Fibroblast of pulmonary artery (primary cell): ENCODE measurements at places on chromosomes 7 and 10.
A peak's percentile ranks its signal among the peaks of the same experiment; 100 is the strongest.

GRCh38 chr10:4467481-4467880 lies 358.5 kb upstream of the AKR1E2 start:
- DNase-seq: no peak

GRCh38 chr10:58412502-58412961 lies 27.3 kb downstream of the TFAM start:
- peak; percentile 31 for DNase-seq

DNA sequence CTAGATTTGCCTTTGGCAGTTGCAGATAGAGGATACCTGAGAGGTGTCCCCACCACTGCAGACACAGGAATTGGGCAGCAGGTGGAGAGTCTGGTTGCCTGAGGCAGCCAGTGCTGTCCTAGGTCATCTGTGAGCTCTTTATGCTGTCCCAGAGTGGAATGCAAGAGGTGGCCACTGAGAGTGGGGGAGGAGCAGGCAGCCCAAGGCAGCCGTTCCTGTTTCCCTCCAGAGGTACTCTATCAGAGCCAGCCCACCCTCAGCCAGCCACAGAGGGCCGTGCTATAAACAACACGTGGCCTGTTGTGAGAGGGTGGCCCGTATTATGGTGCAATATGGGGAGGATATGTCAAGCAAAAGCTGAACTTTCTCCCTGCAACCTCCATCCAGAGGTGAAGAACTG lies 8.5 kb downstream of the LRRC18 start:
- no peak for DNase-seq

GRCh38 chr10:29055101-29055500 lies 233.8 kb upstream of the LYZL1 start:
- DNase-seq: peak; percentile 24

GRCh38 chr7:98200364-98200763 lies 10.9 kb upstream of the BHLHA15 start:
- no peak for DNase-seq

GRCh38 chr10:99850021-99850766 lies 67.8 kb downstream of the ABCC2 start:
- DNase-seq: no peak

GRCh38 chr10:87764072-87764934 lies 53.7 kb downstream of the ATAD1 start:
- no peak for DNase-seq

GRCh38 chr10:125091891-125092290 lies 68.5 kb downstream of the CTBP2 start:
- no peak for DNase-seq

DNA sequence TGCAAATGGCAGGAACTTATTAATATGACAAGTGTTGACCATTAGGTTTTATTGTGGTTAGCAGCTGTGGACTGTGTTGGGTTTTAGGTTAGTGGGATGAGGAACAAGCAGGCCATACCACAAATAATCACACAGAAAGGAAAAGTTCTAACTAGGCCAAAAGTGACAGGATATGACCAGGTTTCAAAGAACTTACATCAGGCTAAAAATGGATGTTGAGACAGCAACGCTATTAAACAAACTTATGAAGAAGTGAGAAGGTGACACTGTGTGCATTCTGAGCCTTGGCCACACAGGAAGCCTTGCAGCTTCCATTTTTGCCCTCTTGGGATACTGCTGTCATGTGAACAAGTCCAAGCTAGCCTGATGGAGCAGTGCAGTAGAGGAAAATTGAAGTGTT lies 568.8 kb downstream of the HTR7 start:
- DNase-seq: peak; percentile 56

- DNase-seq: no peak
These were observed 80.6 kb downstream of the SNX10 start for GRCh38 chr7:26372249-26372648.

GRCh38 chr7:66950763-66951162 lies 29.7 kb downstream of the TMEM248 start:
- DNase-seq: peak; percentile 17

GRCh38 chr10:46229144-46229563 lies 57.6 kb upstream of the ANTXRL start:
- no peak for DNase-seq

DNA sequence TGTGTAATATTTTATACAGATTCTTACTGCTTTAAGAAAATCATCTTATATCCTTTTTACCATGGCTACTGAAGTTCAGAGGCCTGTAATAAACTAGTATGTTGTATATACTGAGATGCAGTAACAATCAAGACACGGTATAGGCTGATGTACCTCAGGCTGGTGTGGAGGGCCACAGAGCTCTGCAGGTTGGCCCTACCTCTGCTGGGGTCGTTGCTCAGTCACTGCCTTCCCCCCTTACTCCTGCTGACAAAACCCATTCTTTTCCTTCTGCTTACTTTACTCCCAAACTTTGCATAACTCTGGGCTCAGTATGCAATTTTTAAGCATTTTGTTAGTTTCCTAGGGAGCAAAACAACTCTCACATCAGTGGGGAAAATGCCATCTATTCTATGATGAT lies 200.1 kb upstream of the FOXP2 start:
- DNase-seq: no peak

DNA sequence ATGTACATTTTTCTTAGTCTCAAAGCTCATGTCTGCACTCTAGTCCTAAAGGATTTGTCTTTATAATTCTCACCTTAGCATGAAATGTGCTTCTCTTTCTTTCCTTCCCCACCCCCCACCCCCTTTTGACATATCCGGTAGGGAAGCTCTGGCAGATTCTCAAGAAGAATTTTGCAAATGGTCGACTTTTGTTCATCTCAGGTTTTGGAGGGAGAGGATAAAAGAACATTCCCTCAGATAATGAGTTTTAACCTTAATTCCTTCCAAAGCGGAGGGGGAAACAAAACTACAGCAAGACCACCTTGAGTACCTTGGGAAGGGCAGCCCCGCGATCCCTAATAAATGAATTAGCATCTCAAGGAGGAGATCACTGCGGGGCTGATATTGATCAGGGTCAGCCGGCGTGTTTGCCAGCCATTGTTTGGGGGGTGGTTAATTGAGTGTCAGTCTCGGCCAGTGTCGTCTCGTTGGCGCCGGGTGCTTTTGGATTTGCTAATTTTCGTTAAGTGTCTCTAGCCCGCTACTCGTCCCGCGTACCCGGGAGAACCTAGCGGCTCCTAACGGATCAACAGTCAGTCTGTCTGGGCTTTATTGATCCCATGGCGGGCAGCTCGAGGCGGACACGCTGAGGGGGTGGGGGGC lies 874 bp upstream of the BAMBI start:
- no peak for DNase-seq

DNA sequence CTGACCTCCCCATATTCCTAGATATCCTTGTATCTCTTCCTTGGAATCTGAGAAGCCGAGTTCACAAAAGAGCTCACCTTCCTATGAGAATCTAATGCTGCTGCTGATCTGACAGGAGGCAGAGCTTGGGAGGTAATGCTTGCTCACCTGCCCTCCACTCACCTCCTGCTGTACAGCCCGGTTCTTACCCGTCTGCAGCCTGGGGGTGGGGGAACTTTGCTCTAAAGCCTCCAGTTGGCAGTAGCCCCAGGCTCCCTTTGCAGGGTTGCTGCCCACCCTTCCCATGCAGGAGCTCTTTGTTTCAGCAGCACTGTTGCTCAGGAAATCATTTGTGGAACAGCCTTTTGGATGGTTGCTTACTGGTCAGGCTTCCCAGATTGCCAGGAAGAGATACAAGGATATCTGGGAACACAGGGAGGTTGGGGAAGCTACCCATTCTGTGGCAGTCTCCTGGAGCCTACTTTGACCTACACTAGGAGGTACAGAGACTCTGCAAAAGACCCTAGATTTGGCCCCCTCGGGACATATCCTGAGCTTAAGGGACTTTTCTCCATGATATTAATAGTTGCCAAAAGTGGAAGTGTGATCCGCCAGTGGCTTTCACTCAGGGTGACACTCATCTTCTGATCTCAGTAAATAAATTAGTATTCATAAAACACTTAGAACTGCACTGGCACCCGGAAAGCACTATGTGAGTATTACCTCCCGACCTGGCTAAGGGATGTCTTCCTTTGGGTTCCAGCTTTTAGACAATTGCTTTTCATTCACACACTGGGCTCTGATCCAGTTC lies 363.7 kb upstream of the PODXL start:
- no peak for DNase-seq

DNA sequence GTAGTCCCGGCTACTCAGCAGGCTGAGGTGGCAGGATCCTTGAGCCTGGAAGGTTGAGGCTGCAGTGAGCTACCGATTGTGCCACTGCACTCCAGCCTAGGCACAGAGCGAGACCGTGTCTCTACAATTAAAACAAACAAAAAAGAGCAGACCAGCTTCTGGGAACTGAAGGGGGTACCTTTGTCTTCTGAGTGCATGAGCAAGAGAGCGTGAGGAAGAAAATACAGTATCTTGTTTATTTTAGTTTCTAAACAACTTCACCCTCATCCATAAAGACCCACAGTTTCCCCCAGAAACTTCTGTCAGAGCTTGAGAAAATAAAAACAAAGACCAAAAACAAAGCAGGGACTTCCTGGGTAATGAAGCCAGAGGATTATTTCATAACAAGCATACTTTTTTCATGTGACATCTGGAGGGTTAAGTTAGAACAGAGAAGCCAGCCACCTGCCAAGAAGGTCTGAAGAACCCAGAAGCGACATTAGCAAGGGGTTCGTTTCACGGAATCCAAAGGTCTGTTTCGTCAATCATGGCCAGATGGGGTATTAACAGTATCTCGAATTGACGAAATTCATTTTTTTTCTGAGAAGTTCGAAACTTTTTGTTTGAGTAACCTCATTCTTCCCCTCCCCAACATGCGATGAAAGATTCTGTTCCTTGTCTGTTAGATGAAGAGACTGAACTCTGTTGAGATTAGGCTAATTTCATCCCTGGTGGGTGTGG lies 10.2 kb upstream of the IL2RA start:
- DNase-seq: no peak

DNA sequence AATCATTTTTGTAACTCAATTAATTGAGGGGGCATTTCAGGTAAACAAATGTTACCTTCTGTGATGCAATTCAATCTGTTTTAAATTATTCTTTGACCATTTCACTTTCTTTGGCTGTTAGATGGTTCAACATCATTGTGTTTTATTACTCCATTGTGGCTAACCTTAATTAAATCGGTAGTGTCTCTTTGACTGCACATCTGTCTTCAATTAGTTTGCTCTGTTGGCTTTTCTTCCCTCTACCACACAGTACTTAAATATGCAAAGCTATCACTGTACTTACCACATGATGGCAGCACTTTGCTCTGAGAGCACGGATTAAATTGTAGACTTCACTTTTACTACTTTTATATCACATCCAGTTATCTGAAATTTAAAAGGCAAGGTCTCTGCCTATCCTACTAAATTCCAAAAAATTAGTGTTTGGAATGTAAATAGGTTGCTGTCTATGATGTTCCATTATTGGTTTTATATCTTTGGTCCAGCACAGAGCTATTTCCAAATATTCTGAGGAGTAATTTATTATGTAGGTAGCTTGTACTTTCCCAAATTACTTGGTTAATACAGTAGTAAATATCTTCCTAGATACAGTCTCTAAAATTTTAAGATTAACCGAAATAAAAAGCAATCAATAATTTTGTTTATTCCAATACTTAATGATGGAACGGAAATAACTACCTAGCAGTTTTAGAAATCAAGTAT lies 352.0 kb downstream of the PCLO start:
- peak; percentile 77 for DNase-seq

- no peak for DNase-seq
These were observed 19.5 kb upstream of the RHEB start for GRCh38 chr7:151539088-151539671.

DNA sequence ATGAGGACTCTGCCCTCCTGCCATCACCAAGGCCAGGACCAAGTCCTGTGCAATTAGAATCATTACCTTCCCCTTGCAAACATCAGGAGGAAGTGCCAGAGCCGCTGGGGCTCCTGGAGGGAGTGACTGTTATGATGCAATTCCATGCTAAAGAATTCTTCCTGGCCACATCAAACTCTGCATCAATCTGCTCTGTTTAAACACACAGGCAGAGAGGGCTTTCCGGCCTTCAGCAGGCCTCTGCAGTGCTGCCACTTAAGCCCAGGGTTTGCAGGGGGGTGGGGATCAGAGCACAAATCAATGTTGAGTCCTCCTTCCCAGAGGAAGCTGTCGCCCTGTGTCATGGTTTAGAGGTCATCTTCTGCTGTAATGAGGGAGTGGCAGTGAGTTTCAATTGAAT lies 58.1 kb downstream of the CTBP2 start:
- peak; percentile 72 for DNase-seq

GRCh38 chr10:102220612-102221011 lies 5.5 kb upstream of the ELOVL3 start:
- no peak for DNase-seq

- no peak for DNase-seq
These were observed 136.1 kb downstream of the ICA1 start for GRCh38 chr7:8125680-8126444.

- no peak for DNase-seq
These were observed 255.4 kb upstream of the PITRM1 start for GRCh38 chr10:3427950-3428354.

GRCh38 chr10:8498881-8499280 lies 444.4 kb downstream of the GATA3 start:
- DNase-seq: no peak

GRCh38 chr10:26855186-26855585 lies 5.6 kb downstream of the ABI1 start:
- DNase-seq: peak; percentile 30

DNA sequence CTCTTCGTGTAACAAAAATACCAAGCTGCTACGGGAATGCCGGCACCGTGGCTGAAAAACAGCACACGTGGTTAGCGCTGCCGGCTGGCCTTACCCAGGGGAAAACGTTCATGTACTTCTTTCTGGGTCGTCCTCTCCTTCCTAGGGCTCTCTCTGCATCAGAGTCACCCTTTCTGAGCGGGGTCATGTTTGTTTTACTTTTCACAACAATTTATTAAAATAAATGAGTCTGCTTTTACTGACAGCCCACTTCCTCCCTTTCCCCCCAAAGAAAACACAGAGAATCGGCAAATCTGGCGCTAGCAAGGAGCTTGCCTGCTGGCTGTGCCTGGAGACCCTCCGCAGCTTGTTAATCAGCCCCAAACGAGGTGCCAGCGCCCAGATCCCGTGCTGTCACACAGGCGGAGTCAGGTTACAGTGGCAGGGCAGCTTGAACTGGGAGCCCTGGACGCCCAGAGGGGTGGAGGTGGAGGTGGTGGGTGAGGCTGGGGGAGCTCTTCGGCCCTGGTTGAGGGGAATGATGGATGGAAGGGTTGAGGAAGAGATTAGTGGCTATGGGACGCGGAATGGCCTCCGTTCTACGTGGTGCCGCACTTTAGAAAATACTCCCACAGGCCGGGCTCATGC lies 162.2 kb upstream of the TNS3 start:
- peak; percentile 31 for DNase-seq

DNA sequence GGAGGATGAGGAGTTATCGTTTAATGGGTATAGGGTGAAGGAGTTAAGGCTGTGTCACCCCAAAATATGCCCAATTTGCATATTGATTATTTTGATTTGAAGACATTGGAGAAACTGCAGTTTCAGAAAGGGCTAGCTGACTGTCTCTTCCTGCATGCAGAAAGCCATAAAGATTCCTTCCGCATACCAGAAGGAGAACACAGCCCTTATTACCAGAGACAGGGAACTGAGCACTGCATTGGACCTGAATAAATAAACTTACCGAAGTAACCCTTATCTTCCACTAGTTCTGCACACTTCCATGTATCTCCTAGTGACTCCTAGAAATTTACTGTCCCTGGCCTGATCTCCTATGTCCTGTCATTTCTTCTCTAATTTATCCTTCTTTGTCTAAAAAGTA lies 821.9 kb upstream of the AUTS2 start:
- DNase-seq: no peak
